Caki2 (cell line): ENCODE measurements at places on chromosomes 7 and 10.

DNA sequence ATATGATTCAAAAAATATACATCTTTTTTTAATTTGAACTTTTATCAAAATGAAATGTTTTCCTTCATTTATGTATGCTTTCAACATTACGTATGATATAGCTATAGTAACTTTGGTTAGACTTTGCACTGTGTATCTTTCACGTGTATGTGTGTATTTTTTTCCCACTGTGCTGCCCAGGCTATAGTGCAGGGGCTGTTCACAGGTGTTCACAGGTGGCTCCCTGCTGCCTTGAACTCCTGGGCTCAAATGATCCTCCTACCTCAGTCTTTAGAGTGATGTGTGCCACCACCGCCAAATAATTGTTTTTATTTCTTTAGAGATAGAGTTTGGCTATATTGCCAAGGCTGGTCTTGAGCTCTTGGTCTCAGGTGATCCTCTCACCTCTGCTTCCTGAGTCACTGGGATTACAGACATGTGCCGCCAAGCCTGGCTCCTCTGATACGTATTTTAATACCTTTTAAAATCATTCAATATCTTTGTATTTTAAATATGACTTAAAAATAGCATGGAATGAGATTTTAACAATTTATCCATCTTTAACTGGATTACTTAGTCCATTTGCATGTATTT, 29.0 kb downstream of the FANK1 start:
- no peak for DNase-seq

- no peak for DNase-seq
These were observed 197.3 kb upstream of the PLXNA4 start for GRCh38 chr7:132773527-132773956.

- no peak for DNase-seq
These were observed 1206.6 kb downstream of the TYW1 start for GRCh38 chr7:68203251-68203650.

DNA sequence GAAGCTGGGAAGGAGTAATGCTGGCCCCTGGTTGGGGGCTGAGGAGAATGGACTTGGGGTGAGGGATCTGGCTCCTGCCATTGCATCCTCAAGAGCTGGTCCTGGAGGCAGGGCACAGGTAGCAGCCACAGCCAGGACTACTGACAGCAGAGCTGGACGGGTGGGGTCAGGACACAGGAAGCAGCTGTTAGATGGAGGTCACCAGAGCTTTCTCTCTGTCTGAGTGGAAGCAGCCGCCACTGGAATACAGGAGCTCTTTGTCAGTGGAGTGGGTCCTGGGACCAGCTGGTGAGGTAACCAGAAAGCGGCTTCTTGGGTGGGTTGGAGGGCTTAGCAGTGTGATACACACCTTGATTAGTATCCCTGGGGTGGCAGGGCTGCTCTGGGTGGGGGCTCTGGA, 58.1 kb upstream of the AQP1 start:
- no peak for DNase-seq

DNA sequence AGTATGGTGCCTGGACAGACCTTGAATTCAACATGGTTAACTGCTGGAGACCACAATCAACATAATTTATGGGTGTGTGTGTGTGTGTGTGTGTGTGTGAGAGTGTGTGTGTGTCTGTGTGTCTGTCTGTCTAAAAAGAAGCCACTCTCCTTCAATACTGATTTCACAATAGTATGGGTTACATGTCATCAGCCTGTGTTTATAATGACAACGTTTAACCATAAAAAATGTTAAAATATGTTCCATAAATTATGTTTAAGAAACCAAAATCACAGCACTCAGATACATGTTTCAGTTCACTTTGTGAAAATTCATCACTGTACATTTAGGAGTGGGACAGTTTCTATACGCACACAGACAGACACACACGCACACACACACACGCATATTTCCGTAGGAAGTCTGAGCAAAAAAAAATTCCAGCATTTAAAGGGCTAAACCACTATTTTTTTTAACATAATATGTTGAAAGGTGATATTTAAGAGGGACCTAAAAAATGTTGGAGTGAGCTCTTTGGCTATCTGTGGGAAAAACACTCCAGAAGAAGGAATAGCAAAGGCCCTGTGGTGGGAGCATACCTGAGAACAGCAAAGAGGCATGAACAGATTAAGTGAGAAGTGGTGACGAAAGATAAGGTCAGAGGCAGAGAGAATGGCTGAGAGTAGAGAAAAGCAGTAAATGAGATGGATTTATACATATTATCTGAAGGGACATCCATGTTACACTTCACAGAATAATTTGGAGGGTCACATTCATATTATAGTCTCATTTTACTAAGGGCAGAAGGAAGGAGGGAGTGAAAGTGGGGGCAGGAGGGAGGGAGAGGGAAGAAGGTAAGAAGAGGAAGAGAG, 10.9 kb downstream of the PDZD8 start:
- peak; percentile 67 for DNase-seq

GRCh38 chr10:121608469-121609190, 10.4 kb upstream of the FGFR2 start:
- DNase-seq: peak; percentile 53

- DNase-seq: no peak
These were observed 171.5 kb upstream of the CDCA7L start for GRCh38 chr7:22117222-22117621.

DNA sequence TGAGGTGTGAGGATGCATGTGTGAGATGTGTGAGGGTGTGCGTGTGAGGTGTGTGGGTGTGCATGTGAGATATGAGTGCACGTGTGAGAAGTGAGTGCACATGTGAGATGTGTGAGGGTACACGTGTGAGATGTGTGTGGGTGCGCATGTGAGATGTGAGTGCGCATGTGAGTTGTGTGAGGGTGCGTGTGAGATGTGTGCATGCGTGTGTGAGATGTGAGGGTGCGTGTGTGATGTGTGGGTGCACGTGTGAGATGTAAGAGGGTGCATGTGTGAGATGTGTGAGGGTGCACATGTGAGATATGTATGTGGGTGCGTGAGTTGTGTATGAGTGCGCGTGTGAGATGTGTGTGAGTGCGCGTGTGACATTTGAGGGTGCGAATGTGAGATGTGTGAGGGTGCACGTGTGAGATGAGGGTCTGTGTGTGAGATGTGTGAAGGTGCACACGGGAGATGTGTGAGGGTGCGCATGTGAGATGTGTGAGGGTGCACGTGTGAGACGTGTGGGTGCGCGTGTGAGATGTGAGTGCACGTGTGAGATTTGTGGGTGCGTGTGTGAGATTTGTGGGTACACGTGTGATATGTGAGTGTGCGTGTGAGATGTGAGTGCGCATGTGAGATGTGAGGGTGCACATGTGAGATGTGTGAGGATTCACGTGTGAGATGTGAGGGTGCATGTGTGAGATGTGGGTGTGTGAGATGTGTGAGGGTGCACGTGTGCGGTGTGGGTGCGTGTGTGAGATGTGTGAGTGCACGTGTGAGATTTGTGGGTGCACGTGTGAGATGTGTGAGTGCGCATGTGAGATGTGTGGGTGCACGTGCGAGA, 30.5 kb downstream of the PPIF start:
- no peak for DNase-seq

GRCh38 chr7:19869979-19870378, 96.6 kb upstream of the TMEM196 start:
- DNase-seq: no peak

DNA sequence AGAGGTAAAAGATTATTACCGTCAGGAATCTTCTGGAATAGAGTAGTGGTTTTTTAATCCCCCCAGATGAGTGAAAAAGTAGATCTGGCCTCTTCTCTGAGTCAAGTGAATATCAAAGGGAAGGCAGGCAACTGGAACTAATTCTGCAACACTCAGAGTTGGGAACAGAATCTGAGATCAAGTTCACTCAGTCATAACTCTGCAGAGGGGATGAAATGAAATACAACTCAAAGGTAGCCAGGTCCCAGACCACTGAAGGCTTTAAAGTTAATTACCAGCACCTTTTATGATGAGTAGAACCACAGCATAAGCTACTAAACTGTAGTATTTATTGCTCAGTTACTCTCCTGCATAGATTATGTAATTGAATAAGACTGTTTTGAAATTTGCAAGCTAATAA, 455.6 kb upstream of the AKR1E2 start:
- no peak for DNase-seq

- DNase-seq: peak; percentile 19
These were observed 31.7 kb downstream of the TECTB start for GRCh38 chr10:112314822-112315474.

DNA sequence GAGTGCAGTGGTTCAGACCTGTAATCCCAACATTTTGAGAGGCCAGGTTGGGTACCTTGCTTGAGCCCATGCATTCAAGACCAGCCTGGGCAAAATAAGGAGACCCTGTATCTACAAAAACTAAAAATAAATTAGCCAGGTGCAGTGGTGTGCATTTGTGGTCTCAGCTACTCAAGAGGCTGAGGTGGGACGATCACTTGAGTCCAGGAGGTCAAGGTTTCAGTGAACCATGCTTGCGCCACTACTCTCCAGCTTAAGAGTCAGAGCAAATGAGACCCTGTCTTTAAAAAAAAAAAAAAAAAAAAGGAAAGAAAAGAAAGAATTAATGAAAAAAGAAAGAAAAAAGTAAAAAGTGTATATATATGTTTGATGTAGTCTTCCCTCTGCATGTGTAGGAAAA, 24.7 kb downstream of the MICU1 start:
- DNase-seq: no peak

GRCh38 chr7:1667566-1668395, 2.3 kb upstream of the ELFN1 start:
- DNase-seq: no peak

DNA sequence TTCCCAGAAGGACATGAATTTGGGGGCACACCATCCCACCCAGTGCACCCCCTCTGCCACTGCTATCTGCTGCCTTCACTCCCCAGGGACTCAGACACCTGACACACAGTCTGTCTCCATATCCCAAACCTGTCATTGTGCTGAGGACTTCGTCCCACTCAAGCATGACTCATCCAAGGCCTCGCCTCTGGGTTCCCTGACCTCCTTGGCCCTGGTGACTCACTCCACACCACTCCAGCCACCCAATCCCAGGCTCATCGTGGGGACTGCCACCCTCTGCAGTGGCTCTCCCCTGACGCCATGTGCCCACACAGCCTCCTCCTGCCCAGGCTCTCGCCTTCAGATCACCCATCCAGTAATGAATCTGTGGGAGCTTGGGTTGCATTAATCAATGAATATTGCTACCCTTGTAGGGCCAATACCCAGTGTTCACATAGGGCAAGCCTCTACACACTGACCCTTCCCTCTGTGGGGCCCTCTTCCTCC, 6.6 kb upstream of the INSIG1 start:
- DNase-seq: peak; percentile 78

DNA sequence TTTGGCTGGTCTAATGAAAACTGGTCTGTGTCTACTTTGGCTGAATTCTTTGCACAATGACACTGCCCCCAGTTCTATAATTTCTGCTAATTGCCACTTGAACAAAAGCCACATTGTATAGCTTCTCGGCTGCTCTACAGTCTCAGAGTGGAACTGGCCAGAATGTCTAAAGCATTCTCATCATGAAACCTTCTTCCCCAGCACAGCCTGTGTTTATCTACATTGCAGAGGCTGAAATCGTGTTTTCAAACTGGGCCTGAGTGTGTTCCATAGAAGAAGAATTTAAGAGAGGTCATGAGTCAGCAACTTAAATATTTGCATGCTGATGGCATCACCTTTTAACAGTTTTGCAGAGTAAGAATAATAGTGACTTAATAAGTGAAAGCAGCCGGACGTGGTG, 177.2 kb downstream of the BUB3 start:
- DNase-seq: no peak

GRCh38 chr7:148486937-148487336, 103.6 kb upstream of the C7orf33 start:
- DNase-seq: no peak

DNA sequence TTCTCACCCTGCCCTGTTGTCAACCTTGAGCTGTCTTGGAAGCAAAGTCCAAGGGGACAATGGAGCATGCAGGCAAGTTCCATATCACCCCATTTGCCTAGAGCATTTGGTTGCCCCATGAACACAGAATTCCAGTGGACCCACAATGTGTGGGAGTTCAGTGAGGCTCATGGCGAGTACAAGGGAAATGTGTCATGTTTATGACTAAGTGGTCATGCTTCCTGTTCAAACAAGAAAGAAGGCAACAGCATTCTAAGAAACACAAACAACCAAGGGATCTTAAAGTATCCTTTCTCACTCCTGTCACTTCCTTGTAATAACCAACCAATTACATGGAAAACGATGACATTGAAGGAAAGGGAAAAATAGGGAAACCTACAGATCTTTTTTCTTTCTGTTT, 513.0 kb downstream of the INHBA start:
- peak; percentile 79 for DNase-seq

DNA sequence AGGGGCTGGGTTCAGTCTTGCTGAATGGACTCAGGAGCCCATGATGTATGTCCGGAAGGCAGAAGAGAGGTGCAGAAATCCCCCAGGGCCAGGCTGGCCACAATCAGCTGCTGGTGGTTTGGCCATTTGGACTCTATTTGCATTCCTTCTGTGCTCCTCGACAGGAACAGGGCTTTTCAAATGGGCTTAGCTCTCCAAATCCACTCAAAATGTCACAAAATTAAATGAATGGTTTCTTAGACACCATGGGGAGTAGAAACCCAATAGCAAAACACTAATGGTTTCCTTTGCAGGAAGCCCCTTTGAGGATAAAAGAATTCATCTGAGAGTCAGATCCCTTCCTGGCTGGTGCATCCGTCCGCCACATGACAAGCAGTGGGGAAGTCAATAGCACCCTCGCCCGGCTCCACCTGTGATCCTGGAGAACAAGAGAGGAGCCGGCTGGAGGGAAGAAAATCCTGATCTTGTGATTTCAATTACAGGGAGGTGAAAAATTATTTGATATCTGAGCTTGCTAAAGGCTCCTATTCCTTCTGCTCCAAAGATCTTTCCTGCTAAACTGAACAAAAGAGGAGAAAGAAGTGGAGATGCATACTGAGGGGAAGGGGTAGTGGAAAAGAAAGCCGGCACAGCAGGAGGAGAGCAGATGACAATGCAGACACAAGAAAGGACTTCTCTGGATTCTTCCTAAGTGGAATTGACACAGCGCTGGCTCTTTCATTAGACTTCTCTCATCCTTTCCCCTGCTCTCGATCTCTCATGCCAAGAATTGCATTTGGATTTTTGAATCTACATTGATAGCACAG, 190.7 kb downstream of the C7orf25 start:
- no peak for DNase-seq

DNA sequence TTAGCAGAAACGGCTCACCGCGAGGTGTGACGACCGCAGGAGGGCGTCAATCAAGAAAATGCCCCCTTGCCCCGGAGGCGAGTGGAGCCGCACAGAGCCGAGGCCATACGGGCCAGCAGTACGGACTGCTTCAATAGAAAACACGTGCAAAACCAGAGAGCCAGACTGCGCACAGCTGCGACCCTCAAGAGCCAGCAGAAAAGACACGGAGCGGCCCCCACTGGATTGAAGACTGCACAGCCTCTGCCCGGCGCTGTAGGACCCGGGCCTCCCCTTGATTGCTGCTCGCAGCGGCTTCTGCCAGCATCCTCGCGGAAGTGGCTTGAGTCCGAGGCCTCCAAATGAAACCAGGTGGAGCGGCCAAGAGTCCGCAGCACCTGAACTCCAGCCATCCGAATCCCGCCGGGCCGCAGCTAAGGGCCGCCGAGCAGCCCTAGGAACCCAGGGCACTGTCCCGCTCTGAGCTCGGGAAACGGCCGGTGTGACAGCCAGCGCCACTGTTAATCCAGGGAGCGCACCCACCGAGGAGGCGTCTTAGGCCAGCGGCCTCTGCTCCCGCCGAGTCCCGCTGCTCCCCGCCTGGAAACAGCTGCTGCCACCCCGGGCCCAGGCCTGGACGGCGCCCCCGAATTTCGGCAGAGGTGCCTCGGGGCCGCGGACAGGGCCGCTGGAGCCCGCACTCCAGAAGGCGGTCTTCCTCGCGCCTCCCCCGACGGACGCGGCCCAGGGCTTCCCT, 660 bp upstream of the HHEX start:
- DNase-seq: peak; percentile 46

GRCh38 chr7:17026269-17026668, 144.5 kb upstream of the AGR3 start:
- DNase-seq: no peak

GRCh38 chr7:155296006-155296787, 1.5 kb upstream of the INSIG1 start:
- no peak for DNase-seq
